ENCODE measurements at places on chromosomes 2 and 18.
A peak's percentile ranks its signal among the peaks of the same experiment; 100 is the strongest.

DNA sequence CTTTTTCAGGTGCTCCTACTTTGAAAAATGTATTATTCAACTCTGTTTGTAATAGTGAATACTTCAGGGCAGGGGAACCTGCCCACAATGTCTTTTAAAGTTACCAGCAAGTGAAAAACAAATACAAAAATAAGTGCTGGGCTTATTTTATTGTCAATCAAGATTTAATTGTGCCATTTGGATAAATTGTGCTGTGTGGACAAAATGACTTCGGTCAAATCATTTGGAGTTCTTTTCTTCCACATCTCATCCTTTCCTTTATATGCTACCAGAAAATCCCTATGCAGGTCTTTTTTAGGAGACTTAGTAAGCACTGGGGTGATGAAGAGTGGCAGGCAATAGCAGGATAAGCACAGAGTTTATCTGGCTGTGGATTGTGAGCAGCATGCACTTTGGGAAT, 63.9 kb downstream of the NYAP2 start:
- DNase-seq, result no peak

DNA sequence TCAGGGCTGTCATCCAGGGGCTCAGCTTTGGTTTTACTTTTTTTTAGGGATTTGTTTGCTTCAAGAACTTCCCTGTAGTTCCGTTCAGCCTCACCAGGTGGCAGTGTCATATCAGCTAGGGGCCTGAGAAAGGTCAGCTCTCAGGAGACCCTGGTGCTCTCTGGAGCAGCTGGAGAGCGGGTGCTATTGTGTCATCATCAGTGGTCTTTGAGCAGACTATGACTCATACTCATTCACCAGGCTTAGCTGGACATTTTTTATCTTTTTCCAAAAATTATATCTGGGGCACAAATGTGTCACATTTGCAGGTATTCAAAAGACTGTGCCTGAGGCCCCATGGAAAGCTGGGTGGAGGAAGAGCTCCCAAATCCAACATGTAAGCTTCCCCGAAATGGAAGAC, 24.4 kb downstream of the ZNF892 start:
- DNase-seq, result peak; percentile 94

DNA sequence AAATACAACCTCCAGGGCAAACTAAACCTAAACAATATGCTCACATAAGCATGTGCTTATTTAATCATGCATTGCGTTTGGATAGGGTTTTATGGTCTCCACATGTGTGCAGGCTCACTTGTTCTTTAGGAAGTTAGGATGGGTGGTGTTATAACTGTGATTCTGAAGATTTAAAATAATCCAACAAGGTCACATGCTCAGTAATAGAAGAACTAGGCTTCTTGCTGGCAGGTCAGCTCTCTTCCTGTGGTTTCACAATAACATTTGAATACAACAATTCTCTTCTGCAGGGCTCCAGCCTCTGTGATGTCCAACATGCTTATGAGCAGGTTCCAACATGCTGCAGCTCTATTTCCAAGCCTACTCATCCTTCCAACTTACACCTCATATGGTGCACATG, 84.0 kb downstream of the MYL12B start:
- no peak for DNase-seq

- peak; percentile 17 for DNase-seq
These were observed 3.9 kb downstream of the MAP3K19 start for GRCh38 chr2:135043345-135043744.

DNA sequence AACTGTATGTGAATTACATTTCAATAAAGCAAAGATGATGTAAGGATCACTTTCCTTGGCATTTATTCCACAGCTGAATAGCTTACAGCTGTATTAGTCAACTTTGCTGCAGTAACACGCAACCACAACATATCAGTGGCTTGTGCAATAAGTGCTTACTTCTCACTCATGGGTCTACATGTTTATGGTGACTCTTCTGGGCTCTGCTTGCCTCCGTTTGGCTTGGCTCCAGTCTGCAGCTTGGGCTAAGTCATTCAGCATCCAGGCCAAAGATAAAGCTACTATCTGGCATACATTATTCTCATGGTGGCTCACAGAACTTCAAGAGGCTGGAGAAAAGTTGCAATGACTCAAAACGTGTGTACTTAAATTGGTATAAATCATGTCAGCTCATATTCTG, 355.0 kb downstream of the RNF144A start:
- no peak for DNase-seq

DNA sequence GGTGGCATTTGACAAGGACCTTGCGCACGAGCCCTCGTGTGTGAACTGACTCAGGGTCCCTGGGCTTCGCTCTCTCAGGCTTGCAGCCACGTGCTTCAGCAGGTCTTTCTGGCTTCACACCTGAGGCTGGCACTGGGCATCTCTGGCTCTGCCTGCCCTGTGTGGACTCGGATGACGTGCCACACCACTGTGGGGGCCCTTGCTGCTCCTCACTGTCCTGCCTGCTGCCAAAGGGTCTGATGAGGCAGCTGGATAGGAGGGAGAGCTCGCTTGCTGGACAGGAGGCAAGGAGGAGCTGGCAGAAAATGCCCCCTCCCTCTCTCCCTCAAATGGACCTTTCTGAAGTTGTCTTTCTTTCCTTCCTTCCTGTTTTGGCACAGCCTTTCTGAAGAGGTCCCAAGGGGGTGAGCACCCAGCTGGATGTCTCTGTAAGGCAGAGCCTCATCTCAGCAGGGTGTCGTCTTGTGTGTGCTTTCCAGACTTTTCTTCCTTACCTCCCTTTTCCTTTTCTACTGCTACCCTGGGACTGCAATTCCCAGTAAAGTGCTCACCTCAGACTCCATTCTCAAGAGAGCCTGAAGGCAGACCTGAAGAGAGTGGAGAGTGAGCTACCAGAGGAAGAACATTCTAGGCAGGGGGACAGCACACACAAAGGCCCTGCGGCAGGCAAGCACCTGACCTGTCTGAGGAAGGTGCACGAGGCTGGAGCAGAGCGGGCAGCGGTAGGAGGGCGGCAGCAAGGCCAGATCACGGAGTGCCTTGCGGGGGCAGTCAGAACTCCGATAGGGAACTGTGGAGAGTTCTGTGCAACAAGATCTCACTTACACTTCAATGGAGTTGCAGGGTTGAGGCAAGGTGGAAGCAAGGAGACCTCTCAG, 5.3 kb downstream of the PER2 start:
- DNase-seq, result no peak

GRCh38 chr2:154158101-154158500, 286.4 kb downstream of the GALNT13 start:
- no peak for DNase-seq

GRCh38 chr2:16615687-16616615, 49.7 kb downstream of the CYRIA start:
- DNase-seq, result peak; percentile 48

- DNase-seq, result no peak
These were observed 189.3 kb upstream of the MYT1L start for GRCh38 chr2:2520401-2520811.

DNA sequence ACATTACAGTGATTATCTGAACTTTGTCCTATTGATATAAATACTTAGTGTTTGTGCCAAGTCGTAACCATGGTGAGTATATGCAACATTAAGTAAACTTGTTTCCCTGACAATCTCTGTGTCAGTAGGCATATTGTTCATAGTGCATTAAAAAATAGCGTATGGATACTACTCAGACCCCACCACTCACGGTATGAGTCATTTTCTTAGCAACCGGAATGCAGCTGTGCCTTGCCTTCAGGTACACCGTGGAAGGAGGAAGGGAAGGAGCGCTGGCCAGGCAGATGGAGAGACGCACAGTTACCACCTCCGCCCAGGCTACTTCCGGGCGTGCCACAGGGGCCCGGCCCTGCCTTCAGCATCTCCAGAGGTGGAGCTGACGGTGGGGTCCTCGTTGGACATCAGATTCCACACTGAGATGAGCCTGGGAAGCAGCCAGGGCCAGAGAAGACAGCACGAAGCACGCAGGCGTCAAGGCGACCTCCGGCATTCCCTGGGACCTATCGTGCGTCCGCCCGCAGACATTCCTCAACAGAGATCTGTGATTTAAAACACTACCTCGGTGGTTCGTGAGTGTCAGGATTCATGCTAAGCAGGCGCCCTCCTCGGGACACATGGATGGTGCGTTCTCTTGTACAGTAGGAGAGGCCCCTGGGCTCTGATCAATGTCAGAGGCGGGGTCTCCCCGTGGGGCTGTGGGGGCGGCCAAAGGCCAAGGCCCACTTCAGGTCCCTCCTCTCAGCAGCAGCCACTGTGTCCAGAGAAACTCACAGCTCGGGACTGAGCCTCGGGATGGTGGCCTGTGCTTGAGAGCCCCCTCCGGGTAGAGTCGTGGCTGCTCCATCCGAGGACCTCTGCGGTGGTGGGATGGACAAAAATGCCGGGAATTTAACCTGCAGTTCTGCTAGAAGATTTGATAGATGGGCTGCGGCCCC, 82.2 kb upstream of the HDAC4 start:
- DNase-seq, result no peak

GRCh38 chr2:145386973-145387372, 867.1 kb upstream of the ZEB2 start:
- no peak for DNase-seq

- no peak for DNase-seq
These were observed 709 bp downstream of the UGP2 start for GRCh38 chr2:63842149-63843061.

DNA sequence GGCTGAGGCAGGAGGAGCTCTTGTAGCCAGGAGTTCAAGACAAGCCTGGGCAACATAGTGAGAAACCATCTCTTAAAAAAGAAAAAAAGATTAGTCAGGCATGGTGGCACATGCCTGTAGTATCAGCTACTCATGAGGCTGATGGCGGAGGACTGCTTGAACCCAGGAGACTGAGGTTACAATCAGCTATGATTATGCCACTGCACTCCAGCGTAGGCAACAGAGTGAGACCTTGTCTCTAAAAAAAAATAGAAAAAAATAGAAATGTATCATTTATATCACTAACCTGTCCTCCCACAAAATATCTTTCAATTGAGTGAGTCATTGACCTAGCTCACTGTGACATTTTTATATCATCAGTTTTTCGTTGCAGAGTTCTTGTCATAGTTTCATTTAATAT, 152.5 kb downstream of the DTNA start:
- DNase-seq, result no peak

- no peak for DNase-seq
These were observed 6.4 kb upstream of the CLEC4F start for GRCh38 chr2:70826696-70827350.

DNA sequence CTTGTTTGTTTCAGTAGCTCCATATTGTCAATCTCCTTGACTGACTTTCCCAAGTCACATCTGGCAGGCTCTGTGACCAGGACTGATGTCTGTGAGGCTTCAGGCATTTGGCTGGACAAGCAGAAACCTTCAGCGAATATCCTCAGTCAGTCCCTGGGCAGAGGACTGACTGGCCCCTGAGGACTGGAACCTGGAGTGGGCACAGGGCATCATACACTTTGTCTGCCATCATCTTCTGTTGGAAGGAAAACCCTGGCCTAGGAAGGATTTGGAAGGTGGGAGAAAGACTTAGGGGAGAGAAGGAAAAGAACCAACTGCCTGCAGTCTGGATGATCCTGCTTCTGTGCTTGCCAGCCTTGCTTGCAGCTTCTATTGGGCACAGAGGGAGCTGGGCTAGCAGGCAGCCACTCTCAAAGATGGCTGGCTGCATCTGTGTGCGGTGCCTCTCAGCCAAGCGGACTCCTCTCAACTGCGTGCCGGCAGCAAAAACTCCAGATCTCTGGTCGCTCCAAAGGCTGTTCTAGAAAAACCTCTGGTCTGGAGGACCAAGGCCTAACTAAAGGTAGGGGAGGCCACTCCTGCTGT, 126.8 kb downstream of the MARCHF4 start:
- DNase-seq, result no peak

DNA sequence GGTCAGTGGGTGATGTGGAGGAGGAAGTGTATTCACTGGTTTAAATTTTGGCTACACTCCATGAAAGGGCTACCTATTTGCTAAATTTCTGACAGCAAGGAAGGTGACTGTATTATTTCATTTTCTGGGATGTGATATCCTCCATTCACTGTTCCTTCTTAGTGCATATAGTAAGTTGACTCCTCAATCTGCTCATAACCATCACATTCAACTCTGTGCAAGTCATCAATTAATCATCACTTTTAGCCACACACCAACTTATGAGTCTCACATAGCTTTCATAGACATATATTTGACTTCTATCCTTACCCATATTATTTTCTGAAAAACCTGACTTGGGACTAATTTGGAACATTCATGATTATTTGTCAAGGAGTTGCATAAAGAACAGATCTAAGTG, 16.9 kb downstream of the KLHL41 start:
- no peak for DNase-seq

GRCh38 chr2:154425994-154426393, 272.5 kb upstream of the KCNJ3 start:
- DNase-seq, result no peak

DNA sequence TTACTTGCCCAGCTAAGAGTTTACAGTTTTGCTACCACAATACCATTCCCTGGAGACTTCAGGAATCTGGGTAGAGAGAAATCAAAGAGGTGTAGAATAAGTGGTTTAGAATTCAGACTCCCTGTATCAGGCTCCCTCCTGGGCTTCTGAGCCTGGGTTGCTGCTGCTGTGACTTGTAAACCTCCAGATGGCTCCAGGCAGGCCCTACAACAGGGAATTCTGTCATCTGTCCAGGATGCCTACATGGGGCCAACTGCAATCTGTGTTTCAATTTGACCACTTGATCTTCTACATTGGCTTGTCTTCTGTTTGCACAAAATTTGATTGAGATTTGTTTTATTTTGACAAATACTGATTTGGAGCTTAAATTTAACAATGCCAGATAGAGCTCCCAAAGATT, 183.9 kb downstream of the RAD51AP2 start:
- DNase-seq, result no peak

- no peak for DNase-seq
These were observed 31.0 kb upstream of the C2orf66 start for GRCh38 chr2:196840171-196840570.

GRCh38 chr2:240573516-240574385, 5.5 kb downstream of the RNPEPL1 start:
- DNase-seq, result no peak

DNA sequence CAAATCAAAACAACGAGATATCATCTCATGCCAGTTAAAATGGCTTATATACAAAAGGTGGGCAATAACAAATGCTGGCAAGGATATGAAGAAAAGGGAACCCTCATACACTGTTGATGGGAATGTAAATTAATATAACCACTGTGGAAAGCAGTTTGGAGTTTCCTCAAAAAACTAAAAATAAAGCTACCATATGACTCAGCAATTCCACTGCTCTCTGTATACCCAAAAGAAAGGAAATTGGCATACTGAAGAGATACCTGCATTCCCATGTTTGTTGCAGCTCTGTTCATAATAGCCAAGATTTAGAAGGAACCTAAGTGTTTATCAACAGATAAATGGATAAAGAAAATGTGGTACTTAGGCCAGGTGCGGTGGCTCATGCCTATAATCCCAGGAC, 124.8 kb downstream of the MSTN start:
- DNase-seq, result no peak

GRCh38 chr2:156129227-156129626, 203.3 kb downstream of the NR4A2 start:
- DNase-seq, result peak; percentile 40

GRCh38 chr18:32909798-32910561, 137.2 kb upstream of the KLHL14 start:
- DNase-seq, result no peak

DNA sequence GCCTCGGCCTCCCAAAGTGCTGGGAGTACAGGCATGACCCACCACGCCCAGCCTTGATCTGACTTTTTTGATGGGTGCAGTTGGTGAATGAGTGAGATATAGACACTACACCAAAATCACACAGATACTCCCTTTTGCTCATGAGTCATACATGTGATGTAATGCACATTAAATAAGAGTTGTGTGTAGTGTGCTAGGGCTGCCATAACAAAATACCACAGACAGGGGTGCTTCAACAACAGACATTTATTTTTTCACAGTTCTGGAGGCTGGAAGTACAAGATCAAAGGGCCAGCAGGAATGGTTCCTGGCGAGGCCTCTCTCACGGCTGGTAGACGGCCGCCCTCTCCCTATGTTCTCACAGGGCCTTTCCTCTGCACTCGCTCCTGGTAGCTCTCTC, 46.6 kb downstream of the GBX2 start:
- no peak for DNase-seq
